ENCODE measurements at places on chromosomes 1 and 21.

GRCh38 chr1:48676822-48677221, 99.9 kb downstream of the BEND5 start:
- no peak for DNase-seq

GRCh38 chr1:100353071-100353801, 930 bp downstream of the CDC14A start:
- peak; percentile 55 for DNase-seq

DNA sequence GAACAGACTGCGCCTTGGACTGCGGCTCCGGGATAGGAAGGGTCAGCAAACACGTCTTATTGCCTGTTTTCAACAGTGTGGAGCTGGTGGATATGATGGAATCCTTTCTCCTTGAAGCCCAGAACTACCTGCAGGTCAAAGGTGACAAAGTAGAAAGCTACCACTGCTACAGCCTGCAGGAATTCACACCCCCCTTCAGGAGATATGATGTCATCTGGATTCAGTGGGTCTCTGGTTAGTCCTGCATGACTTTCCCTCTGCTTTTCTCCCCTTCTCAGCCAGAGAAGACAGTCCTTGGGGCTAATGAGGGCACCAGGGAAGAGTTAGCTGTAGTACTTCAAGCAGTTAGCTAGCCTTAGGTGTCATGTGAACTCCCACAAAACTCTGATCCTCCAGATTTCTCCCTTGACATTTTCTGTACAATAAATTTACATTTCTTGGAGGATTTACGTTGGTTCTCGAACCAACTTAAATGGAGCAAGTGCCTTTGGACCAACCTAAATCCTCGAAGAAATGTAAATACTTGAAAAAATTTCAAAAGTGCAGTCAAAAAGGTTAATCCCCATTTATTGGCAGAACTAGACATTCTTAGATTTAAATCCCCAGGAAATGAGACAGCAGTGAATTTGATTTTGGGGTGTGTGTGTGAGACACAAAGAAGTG, 20.9 kb downstream of the NTMT2 start:
- no peak for DNase-seq

- no peak for DNase-seq
These were observed 543.6 kb upstream of the B3GALT2 start for GRCh38 chr1:193730017-193730416.

GRCh38 chr21:34129039-34129891, 55.9 kb downstream of the MRPS6 start:
- DNase-seq: peak; percentile 77

DNA sequence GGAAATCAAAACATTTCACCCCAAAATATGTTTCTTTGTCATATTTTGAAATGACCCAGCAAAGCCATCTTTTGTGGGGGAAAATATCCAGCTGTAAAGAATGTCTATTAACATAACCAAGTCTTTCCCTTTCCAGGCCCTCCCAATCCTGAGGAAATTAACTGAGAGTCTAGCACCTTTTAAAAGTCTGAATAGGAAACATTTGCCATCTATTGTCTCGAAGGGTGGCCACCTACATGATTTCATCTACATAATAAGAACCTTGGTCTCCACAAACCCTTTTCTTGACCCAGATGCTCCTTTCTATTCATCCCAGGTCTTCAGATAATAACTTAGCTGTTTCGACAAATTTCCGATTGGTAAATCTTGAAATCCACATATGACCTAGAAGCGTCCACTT, 5.4 kb upstream of the MT1HL1 start:
- DNase-seq: no peak

DNA sequence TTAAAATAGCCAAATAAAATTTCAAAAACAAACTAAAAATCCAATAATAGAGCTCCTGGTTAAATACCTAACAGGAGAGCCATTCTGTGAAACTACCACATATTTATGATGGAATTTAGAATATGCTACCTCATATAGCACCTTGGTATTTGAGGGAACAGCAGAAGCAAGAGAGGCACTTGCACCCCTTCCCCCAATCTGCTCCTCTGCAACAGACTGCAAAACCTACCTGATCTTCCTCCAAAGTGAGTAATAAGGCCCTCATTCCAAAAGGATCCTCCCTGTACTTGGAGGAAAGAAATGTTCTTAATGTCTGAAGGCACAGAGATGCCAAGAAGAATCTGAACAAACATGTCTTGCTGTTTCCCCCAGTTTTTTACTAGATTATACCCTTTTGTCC, 28.1 kb upstream of the RNPC3 start:
- no peak for DNase-seq

- DNase-seq: no peak
These were observed 2.8 kb downstream of the SCNN1D start for GRCh38 chr1:1282998-1283397.

DNA sequence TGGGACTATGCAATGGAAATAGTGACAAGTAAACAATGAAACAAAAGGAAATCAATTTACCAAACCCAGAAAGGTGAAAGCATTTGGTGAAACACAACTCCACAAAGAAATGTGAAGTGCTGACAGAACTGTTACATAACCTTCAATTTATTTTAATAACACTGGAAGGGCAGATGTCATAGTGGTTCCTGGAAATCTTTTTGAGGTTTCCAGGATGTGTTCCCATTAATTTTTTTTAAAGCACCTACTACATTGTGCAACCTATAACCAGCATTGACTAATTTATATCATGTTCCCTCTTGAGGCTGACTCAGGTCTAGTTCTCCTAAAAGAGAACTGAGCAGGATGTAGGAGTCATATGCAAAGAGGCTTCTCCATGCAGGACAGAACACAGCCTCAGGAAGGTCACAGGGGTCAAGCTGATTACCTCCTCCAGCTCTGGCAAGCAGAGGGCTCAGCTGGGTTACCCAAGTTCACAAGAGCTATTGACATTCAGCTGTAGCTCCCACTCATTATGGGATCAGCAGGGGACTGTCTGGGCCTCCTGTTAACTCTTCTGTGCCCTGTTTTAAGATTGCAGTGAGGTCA, 157.1 kb upstream of the NRIP1 start:
- DNase-seq: peak; percentile 1

DNA sequence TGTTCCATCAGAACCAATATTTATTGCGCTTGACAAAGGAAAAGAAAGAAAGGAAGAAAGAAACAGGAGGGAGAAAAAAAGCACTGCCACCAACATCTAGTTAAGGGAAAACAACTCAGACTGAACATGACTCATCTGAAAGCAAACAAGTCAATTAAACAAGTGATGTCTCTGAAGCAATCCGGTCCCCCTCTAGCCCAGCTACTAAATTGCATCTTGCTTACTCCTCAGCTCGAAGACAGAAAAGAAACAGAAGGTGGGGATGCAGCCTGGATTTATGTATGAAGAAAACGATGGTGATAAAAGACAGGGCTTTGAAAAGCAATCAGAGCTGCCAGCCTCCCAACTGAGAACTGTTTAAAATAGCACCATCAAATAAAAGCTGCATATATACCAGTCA, 188.2 kb downstream of the OMA1 start:
- DNase-seq: no peak

- DNase-seq: no peak
These were observed 50.7 kb downstream of the ZNF684 start for GRCh38 chr1:40582116-40582515.

GRCh38 chr1:182110635-182111034, 49.1 kb upstream of the ZNF648 start:
- no peak for DNase-seq

GRCh38 chr1:16082283-16083038, 9.0 kb upstream of the FAM131C start:
- DNase-seq: peak; percentile 70

DNA sequence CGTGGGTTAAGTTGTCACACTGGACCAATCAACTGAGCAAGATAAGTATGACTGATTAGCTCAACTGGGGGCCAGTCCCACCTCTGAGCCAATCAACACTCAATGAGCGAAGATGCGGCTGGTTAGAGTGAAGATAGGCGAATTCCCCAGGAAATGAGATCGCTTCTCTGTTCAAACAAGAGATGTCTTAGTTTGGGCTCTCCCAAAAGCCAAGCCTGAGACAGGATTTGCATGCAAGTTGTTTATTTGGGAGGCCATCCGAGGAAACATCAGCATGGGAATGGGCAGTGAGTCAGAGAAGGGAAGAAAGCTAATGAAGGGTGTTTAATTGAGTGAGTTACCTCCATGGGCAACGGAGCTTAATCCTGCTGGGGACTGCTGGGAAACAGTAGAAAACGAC, 4.9 kb upstream of the GJB5 start:
- no peak for DNase-seq

DNA sequence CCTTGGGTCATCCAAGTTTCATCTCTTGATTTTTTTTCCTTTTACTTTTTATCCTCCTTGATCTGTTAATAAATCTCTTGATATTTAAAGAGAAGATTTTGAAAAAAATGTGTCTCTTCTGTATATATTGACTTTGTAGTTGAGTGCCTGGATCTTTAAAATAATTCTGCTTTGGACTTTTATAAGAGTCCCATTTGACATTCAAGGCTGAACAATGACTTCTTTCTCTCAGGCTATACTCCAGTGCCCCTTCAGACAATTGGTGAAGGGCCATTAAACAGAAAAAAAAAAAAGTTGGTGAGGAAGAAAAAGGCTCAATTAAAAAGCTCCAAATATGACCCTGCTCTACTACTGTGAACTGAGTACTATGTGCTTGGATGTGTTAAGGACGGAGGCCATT, 40.9 kb upstream of the CITED4 start:
- no peak for DNase-seq

- DNase-seq: no peak
These were observed 15.0 kb downstream of the IFFO2 start for GRCh38 chr1:18941221-18942141.

- peak; percentile 75 for DNase-seq
These were observed 187.3 kb downstream of the ATP6V1G3 start for GRCh38 chr1:198352975-198353695.

- DNase-seq: no peak
These were observed 136.8 kb upstream of the RUNX3 start for GRCh38 chr1:25066731-25067517.

DNA sequence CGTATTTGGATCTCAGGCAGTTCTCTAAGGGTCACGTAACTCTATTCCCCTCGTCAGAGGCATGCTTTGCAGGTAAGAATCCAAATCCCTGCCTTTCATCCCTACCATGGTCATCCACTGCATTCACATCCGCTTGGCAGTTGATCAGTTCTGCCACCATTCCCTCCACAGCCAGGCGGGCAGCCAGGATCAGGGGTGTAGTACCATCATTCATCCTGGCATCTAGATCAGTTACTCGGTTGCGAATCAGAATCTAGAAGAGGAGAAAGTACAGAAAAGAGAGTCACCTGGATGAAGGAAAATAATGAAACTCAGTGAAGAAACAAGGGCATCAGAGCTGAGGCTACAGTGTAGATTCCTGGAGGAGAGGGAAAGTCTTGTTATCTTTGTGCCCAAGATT, 22.0 kb upstream of the ADAM30 start:
- no peak for DNase-seq

Measured in activated CD4-positive, alpha-beta T cell treated with anti-CD3 and anti-CD28 coated beads, Interleukin-10, Interleukin-2, amounts not matched to agents 100 ng/mL and 50 ng/mL, durations not matched to agents 16 hours and 8 hours (primary cell).